ENCODE measurements at places on chromosomes 5 and 9. TPM values are rescaled to one million over a fixed set of nuclear protein-coding genes. Genes with fewer than 3 reads are reported as not detected.

The OR1L1 gene
- not detected for total RNA-seq

The CERCAM gene
- total RNA-seq: 0.31 TPM

The CFAP157 gene
- total RNA-seq: not detected

The KCNV2 gene
- not detected for total RNA-seq

The CA9 gene
- not detected for total RNA-seq

The SOX30 gene
- not detected for total RNA-seq

The ANXA2R gene
- 48.9 TPM for total RNA-seq

The PALM2AKAP2 gene
- not detected for total RNA-seq

GRCh38 chr5:4142842-4143241, 547.2 kb downstream of the IRX1 start:
- H3K27ac ChIP-seq: no peak overlapping the region
- no peaks in the 10 kb centered on the region for H3K27me3 ChIP-seq
- H3K36me3 ChIP-seq: no peaks in the 10 kb centered on the region
- no peak for DNase-seq

DNA sequence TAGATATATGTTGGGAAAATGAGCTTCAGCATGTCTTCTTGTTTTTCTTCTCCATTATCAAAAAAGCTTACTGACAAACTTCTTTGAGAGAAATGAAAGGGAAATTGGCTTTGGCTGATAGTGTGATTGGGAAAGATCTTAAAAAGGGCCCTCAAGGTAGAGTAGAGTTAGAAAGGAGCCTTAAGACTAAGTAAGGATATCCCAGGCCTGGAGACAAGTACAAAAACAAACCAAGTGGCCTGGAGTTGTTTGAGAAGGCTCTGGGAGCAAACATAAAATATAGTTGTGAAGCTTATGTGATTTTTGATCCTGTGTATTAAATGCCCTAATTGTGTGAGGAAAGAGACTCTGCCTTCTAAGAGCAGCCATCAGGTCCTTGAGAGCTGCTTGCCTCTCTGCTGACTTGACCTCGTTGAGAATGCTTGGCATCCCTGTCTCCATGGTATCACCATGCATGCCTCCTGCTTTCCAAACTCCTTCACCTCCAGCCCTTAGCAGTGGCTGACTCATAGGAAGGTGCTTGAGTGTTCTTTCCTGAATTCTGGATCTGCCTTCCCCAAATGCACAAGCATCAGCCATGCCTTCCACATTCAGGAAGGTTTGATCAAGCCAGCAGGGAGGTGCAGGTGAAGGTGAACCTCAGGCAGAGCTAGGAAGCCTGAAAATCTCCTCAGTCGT, 78.9 kb downstream of the SMARCA2 start:
- no peak overlapping the region for H3K27ac ChIP-seq
- H3K4me3 ChIP-seq: no peak overlapping the region
- H3K4me1 ChIP-seq: no peaks in the 10 kb centered on the region
- H3K27me3 ChIP-seq: no peaks in the 10 kb centered on the region
- H3K36me3 ChIP-seq: peaks cover 89% of the 10 kb centered on the region
- no peak for DNase-seq

- no peaks in the 10 kb centered on the region for H3K27me3 ChIP-seq
- H3K4me3 ChIP-seq: no peak overlapping the region
- no peaks in the 10 kb centered on the region for H3K4me1 ChIP-seq
- H3K36me3 ChIP-seq: no peaks in the 10 kb centered on the region
- H3K27ac ChIP-seq: no peak overlapping the region
These were observed 138.2 kb downstream of the SNX18 start for GRCh38 chr5:54655761-54656160.

- no peaks in the 10 kb centered on the region for H3K4me1 ChIP-seq
- DNase-seq: no peak
- no peaks in the 10 kb centered on the region for H3K36me3 ChIP-seq
- no peak overlapping the region for H3K27ac ChIP-seq
- H3K4me3 ChIP-seq: no peak overlapping the region
These were observed 653.0 kb upstream of the RORB start for GRCh38 chr9:73844135-73844534.

GRCh38 chr5:132411304-132412013, 41.9 kb downstream of the SLC22A5 start:
- H3K4me1 ChIP-seq: peaks cover 67% of the 10 kb centered on the region
- H3K27ac ChIP-seq: peak overlapping the region; percentile 94
- H3K36me3 ChIP-seq: no peaks in the 10 kb centered on the region
- peak overlapping the region; percentile 91 for H3K4me3 ChIP-seq
- H3K27me3 ChIP-seq: no peaks in the 10 kb centered on the region

DNA sequence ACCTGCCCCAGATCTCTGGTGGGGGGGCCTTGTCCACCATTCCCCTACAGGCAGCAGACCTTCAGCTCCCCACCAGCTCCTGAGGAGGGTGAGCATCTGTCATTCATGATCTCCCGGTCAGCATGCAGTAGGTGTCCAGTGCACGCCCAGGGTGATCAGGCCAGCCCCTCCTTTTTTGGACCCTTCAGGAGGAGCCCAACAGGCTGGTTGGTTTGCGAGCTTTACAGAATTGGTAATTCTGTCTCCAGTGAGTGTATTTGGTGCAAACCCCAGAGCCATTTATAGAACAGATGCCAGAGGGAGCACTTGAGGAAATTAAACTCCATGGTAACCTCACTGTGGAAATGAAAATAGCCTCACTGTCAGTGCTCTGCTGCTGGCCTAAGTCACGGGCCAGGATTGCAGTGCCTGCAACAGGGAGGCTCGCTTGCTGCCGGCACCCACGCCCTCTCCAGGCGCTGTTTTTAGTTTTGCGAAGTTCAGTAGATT, 23.4 kb downstream of the WNK2 start:
- H3K4me1 ChIP-seq: peaks cover 4% of the 10 kb centered on the region
- no peaks in the 10 kb centered on the region for H3K27me3 ChIP-seq
- H3K36me3 ChIP-seq: no peaks in the 10 kb centered on the region
- no peak overlapping the region for H3K4me3 ChIP-seq
- H3K27ac ChIP-seq: no peak overlapping the region

DNA sequence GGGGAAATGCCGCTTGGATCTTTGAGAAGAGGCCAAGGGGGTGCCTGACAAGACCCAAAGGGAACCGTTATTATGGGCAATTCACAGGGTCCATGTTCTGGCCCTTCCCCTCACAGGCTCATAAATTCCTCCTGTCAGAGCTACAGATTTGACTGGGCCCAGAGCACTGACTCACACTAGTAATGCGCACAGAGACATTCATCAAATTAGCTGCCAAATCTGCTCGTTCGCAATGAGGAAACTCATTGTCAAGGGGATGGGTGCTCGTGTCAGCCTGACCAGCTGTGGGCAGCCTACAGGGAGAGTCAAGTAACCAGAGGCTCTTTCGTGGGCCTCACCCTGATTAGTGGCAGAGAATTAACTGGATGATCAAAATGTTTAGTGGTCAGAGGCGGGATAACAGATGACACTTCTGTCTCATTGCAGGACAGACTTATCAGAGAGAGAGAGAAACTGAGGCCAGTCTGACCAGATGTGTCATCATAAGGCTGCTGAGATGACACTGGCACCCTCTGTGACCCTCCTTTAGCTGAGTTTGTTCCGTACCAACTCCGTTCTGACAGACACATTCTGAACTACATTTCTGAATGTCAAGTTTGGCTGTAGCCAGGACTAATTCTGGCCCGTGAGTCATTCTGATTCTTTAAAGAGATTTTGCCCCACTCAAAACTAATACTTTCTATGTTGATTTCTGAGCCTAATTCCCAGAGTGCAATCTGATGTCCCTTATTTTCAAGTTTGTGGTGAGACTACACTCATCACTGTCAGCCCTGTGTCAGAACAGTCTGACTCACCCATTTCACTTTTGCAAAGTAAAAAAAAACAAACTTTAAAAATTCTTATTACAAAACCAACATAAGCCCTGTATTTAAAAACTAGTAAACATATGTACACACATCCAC, 377.1 kb downstream of the ACTL7B start:
- no peak overlapping the region for H3K4me3 ChIP-seq
- DNase-seq: no peak
- H3K27me3 ChIP-seq: no peaks in the 10 kb centered on the region
- H3K36me3 ChIP-seq: no peaks in the 10 kb centered on the region
- H3K4me1 ChIP-seq: no peaks in the 10 kb centered on the region

DNA sequence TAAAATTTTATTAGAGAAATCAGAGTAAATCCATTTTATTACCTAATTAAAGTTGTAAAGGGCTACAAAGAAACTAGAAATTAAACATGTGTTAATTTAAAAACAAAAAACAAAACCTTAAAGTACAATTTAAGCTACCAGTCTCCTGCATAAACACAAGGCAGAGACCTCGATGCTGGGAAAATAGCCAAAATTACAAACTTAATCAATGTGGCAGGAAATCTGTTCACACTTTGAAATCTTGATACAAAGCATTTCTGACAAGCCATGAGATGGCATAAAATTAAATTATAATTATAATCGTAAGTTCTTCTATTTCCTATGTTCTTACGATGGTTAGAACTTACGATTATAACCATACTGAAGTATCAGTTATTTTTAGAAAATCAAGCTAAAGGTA, 158.0 kb upstream of the FREM1 start:
- H3K27ac ChIP-seq: no peak overlapping the region
- H3K27me3 ChIP-seq: no peaks in the 10 kb centered on the region
- H3K4me1 ChIP-seq: no peaks in the 10 kb centered on the region
- no peaks in the 10 kb centered on the region for H3K36me3 ChIP-seq
- no peak overlapping the region for H3K4me3 ChIP-seq

GRCh38 chr5:74633695-74634094, 6.8 kb downstream of the ENC1 start:
- H3K36me3 ChIP-seq: no peaks in the 10 kb centered on the region
- peaks cover 9% of the 10 kb centered on the region for H3K4me1 ChIP-seq
- H3K27ac ChIP-seq: no peak overlapping the region
- DNase-seq: no peak

- no peak overlapping the region for H3K4me3 ChIP-seq
- peaks cover 43% of the 10 kb centered on the region for H3K36me3 ChIP-seq
- DNase-seq: no peak
- H3K27ac ChIP-seq: peak overlapping the region; percentile 55
These were observed 71.4 kb downstream of the SEMA4D start for GRCh38 chr9:89426384-89426961.

DNA sequence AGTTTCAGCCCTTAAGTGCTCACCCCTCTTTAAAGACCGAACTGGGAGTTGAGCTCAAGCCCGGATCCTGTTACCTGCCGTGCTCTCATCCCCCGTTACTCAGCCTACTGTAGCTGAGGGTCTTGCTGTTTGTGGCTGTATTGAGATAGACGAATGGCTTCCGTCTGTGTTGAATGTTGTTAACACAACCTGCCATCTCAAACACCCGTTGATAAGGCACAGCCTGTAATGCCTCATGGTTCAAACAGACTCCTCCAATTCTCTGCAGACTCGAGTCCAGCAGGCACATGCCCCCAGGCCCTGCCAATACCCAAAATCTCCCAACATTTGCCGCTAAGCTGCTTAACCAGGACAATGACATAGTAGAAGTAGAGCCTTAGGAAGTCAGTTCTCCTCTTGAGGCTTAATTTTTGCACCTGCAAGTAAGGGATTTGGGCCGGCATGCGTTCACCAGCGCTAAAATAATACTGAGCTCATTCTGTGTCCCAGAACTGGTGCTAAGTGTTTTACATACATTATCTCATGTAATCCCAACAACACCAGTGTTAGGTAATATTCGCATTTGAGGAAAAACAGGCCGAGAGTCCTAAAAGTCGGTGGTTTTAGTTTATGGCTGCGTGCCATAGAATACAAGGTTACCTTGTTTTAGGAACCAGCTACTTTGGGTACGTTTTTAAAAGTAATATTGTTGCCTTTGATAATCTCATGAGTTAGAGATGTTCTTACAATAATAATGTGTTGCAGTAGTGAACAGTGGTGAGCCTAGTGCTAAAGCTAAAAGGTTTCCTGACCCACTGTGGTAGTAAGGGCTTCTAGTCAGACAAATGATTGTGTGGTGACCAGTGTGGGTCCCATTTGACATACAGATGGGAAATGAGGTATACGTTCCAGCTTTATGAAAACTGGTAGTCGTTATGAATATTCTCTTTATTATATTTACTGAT, 1.5 kb upstream of the RFX3 start:
- H3K27me3 ChIP-seq: no peaks in the 10 kb centered on the region
- peak overlapping the region; percentile 100 for H3K27ac ChIP-seq
- no peak for DNase-seq
- H3K36me3 ChIP-seq: peaks cover 4% of the 10 kb centered on the region

- H3K4me1 ChIP-seq: no peaks in the 10 kb centered on the region
- no peak overlapping the region for H3K4me3 ChIP-seq
- no peak overlapping the region for H3K27ac ChIP-seq
These were observed 519.7 kb upstream of the ZNF608 start for GRCh38 chr5:125266106-125266505.

DNA sequence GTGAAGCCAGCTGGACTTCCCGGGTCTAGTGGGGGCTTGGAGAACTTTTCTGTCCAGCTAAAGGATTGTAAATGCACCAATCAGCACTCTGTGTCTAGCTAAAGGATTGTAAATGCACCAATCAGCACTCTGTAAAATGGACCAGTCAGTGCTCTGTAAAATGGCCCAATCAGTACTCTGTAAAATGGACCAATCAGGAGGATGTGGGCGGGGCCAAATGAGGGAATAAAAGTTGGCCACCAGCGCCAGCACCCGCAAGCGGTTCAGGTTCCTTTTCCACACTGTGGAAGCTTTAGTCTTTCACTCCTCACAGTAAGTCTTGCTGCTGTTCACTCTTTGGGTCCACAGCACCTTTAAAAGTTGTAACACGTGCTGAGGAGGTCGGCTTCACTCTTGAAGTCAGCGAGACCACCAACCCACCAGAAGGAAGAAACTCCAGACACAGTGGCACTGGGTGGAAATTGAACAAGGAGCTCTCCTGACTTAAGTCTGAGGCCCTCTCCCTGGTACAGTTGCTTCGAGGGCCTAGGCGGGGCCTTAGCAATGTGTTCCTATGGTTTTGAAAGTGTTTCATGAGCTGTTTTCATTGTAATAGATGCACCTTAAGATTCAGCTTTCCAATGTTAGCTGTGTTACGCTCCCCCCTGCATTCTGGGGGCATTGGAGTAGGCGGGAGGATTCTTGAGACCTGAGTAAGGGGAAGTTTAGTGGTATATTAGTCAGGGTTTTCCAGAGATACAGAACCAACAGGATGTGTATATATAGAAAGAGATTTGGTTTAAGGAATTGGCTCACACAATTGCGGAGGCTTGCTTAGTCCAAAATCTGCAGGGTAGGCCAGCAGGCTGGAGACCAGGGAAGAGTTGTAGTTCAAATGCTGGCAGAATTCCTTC, 21.5 kb upstream of the MYO10 start:
- no peak overlapping the region for H3K27ac ChIP-seq
- no peak overlapping the region for H3K4me3 ChIP-seq
- DNase-seq: no peak
- no peaks in the 10 kb centered on the region for H3K27me3 ChIP-seq

DNA sequence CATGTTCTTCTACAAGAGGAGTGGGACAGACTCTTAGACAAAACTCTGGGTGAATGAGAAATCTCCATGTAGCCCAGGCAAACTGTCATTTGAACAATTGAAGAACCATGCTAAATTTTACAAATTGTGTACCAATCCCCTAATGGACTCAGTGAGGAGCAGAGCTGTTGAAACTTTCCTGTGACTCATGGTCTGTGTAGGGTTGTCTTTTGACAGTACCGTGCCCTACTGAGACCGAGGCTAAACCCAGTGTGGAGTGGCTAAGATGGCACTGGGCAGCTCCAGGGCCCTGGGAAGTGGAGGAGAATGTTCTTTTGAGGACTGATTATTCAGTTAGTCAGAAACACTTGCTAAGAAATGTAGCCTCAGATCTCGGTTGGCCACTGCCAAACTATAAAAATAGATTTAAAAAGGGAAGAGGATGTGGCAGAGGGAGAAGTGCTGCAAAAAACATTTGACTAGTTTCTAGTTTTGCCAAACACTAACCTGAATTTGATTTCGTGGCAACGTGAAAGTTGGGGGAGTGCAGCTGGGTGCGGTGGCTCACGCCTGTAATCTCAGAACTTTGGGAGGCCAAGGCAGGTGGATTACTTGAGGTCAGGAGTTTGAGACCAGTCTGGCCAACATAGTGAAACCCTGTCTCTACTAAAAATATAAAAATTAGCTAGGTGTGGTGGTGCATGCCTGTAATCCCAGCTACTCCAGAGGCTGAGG, 24.7 kb downstream of the POU4F3 start:
- no peak overlapping the region for H3K27ac ChIP-seq
- peaks cover 11% of the 10 kb centered on the region for H3K27me3 ChIP-seq
- no peak for DNase-seq
- H3K4me3 ChIP-seq: no peak overlapping the region
